ENCODE measurements at places on chromosomes 13 and 19.

DNA sequence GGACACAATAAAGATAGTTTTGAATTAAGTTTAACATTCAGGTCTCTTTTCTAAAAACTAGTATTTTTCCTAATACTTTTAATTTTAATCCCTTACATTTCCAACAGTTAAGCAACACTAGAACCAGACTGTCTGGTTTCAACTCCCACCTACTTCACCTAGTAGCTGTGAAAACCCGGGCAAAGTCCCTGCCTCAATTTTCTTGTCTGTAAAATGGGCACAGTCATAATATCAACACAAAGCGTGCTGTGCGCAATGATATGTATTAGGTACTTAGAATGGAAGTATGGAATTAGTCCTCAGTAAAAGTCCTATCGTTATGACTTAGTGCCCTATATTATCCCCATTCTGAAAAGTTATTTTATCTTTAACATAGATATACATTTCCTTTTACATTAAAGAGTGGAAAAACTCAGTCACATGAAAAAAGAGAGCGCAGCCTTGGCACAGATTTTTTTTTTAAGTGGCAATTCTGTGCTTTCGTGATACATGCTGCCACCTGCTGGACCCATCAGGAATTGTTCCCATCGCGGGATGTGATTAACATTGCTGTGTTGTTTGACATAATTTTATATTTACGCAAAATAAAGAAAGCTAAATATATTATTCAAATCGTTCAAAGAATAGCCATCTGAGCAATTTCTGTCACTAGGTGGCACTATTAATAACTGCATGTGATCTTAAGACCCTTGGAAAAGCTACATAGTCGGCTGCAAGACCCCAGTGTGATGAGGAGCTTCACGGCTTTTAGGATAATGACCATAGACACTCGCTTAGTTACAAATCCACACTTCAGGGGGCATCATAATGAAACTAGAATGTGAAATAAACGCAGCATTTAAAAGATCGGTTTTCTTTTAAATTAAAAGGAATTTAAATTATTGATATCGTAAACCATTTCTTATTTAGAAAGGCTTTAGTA is 59.9 kb downstream of the LIG4 start:
- peak; percentile 23 for DNase-seq

DNA sequence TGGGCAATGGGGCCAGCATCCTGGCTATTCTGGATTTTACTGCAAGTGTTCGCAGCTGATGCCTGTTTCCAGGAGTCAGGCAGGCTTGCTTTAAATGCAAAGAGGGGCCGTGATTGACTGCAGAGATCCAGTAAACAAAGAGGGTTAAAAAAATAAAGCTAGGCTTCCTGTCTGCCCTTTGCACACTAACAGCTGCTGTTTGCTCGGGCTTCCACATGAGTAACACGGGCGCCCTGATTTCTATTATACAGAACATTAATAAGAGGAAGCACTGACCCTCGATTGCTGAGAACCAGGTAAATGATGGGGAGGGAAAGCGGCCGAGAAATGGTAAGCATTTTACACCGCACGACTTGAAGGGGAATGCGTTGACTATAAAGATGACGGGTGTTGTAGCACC is 254.2 kb upstream of the ZNF507 start:
- no peak for DNase-seq

DNA sequence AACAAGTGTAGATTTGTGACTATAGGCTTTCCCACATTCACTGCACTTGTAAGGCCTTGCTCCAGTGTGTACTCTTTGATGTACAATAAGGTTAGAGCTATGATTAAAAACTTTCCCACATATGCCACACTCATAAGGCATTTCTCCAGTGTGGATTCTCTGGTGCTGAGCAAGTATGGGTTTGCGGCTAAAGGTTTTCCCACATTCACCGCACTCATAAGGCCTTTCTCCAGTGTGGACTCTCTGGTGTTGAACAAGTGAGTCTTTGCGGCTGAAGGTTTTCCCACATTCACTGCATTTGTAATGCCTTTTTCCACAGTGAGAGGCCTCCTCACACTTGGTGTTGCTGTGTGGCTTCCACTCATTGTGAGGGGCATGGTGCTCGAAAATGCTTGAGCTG is 3.7 kb downstream of the ZNF772 start:
- DNase-seq: no peak

- no peak for DNase-seq
Measured at GRCh38 chr13:114264886-114265611, 16.4 kb upstream of the UPF3A start.

GRCh38 chr13:72180253-72180952 is 313.4 kb upstream of the DACH1 start:
- DNase-seq: no peak

DNA sequence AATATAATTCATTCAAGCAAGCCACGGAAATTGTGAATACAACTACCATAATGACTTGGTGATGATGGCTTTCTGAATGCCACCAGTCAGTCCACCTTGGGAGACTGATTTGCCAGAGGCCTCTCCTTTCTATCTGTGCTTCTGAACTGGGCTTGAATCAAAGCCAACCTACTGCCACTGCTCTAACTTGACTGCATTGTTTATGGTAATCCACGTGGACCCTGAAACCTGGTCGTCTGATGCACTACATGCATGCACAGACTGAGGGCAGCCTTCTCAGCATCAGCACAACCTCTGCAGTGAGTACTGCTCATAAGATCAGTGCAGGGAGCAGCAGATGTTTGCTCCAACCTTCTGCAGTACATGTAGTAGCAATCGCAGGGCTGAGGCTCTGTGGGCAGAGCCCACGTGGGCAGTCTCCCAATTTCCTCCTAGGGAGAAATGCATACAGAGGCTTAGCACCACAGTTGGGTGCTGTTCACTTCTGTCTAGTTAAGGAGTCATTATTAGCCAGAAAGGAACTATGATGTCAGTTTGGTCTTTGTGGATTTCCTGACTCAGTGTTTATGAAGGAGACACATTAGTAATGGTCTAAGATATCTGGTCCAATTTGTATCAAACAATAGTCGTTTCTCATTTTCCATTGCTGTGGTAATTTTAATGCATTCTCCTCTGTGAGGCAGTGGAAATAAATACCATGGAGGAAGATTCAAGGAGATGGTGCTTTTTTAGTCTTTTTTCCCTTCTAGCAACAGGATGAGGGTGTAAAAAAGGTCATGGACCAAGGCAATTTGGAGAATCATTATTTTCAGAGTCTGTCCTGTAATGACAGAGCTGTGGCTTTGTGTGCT is 82.5 kb downstream of the AKAP11 start:
- no peak for DNase-seq

- DNase-seq: no peak
Measured at GRCh38 chr19:58345558-58345957, 7.7 kb downstream of the A1BG start.

GRCh38 chr13:30120133-30120822 is 187.1 kb downstream of the KATNAL1 start:
- no peak for DNase-seq

DNA sequence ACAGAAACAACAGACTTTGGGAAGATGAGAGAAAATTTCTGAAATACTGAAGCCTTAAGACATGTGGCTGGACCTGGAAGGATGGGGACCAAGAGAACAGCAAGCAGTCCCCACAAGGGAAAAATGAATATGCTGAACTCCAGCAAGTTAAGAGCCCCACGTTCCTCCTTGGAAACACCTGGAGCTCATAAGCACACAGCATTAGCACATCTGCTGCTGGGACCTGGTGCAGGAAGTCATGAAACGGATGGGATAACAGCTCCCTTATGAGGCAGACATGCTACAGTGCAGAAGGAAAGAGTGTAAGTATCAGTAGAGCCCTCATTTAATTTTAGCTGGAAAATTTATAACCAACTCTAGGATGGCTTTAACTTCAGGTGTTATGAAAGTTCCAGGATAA is 67.3 kb downstream of the SLC15A1 start:
- DNase-seq: no peak

DNA sequence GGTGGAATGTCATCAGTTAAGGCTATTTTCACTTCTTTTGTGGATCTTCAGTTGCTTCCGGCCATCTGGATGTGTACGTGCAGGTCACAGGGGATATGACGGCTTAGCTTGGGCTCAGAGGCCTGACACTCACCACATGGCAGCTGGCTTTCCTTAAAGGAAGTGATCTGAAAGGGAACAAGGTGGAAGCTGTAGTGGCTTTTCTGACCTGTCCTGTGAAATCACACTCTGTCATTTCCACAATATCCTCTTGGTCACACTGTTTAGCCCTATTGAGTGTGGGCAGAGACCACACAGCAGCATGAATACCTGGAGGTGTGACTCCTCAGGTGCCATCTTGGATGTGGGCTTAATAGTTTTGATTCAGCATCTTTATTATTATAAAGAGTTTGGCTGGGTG is 4.5 kb upstream of the BAX start:
- no peak for DNase-seq

GRCh38 chr13:90997951-90998350 is 349.5 kb upstream of the MIR17HG start:
- DNase-seq: no peak

DNA sequence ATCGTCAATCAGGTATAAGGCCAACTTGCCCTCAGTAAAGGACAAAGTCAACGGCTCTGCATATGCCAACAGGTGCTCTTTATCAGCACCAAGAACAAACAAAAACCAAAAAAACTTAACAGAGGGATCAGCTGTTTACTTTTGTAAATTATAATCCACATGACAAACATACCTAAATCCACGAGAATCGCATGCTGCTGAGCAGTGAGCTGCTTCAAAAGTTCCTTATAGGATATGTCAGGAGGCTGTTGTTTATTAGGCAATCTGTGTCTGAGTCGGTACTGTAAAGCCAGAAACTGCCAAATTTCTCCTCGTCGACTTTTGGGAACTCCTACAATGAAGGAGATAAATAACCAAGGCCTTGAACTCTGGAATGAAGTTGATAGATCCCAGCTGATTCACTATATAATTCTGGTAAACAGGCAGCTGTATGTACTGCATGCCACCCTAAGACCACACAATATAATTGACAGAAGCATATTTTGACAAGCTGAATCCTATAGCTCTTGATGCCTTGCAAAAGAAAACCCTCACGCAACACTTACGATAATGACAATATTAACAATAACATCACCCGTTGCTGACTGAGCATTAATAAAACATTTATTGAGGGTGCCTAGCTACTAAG is 179.8 kb downstream of the TBC1D4 start:
- DNase-seq: no peak

DNA sequence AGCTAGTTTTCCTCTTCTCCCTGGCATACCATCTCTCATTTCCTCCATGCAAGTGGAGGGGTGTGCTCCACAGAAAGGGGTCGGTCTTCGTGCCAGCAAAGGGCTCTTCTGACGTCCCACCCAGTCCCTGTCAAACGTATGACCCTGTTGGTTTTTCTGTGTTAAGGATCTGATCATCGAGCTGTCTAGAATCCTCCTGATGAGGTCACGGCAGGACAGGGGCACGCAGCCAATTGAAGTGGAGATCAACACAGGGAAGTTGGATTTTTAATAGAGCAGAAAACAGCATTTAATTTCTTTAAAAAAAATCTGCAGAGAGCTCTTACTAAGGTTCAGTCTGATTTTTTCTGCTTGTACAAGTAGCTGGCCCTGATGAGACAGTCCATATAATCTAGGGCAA is 339.4 kb downstream of the TEX29 start:
- DNase-seq: no peak

DNA sequence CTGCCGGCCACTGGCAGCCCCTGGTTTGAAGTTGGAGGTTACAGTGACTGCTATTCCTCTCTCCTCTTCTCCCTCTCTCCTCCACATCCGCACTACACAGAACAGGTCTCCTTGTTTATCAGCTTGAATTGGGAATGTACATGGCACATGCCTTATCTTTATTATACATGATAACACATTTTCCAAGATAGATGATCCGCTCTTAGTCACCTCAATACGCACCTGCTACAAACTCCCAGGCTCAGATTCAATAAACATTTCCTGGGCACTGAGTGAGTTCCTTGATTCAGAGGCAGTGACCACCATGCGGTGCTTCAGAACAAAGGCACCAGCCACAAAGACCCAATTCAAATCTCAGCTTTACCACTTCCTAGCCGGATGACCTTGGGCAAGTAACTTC is 227.7 kb downstream of the TSHZ3 start:
- DNase-seq: no peak

DNA sequence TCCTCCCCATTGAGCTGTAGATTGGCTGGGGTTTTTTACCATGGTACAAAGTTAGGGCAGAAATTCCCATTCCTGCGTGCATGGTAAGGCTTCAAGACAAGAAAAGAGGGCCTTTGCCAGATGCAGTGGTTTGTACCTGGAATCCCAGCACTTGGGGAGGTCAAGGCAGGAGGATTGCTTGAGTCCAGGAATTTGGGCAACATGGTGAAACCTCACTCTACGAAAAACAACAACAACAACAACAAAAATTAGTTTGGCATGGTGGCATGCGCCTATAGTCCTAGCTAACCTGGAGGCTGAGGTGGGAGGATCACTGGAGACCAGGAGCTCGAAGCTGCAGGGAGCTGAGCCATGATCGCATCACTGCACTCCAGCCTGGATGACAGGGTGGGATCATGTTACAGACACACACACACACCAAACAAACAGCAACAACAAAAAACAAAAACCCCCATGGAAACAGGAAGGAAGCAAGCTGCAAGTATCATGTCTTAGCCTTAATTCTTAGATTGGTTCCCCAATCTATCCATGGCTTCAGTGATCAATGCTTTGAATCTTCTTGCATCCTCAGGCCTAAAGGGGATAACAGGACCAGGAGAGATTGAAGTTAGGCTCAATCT is 5.5 kb upstream of the WTIP start:
- no peak for DNase-seq

DNA sequence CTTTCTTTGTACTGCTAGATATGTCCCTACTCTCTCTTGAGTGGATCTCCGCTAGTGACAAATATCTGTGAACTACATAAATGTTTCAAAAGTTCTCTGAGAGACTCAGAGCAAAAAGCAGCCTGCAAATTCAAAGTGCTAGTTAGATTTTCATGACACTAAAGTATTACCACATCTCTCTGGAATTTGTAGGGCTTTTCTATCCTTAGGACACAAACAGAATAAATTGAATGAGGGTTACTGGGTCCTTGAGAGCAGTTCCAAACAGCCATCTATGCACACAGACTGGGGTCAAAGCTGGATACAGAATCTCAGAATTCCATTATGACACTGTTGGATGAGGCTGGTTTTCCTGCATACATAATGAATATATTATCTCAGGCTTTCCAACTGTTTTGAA is 953.2 kb downstream of the DIAPH3 start:
- no peak for DNase-seq

- DNase-seq: no peak
Measured at GRCh38 chr13:114108141-114108761, 24.2 kb downstream of the RASA3 start.

GRCh38 chr19:18969931-18970659 is 29.1 kb upstream of the HOMER3 start:
- no peak for DNase-seq

GRCh38 chr19:39878398-39878797 is 32.2 kb upstream of the FBL start:
- DNase-seq: no peak

- DNase-seq: no peak
Measured at GRCh38 chr19:54439174-54439851, 9.7 kb upstream of the LENG8 start.
